ENCODE measurements at places on chromosomes 2 and 18. TPM values are rescaled to one million over a fixed set of nuclear protein-coding genes. Genes with fewer than 3 reads are reported as not detected.

SH3RF3 gene
- total RNA-seq: 16.6 TPM

CASP10 gene
- 47.0 TPM for total RNA-seq

FIGN gene
- 8.2 TPM for total RNA-seq

DSC1 gene
- total RNA-seq: not detected

ACOXL gene
- total RNA-seq: 0.12 TPM

LGALSL gene
- total RNA-seq: 15.9 TPM

PLGLB1 gene
- total RNA-seq: 8.0 TPM

SH3BP4 gene
- 48.1 TPM for total RNA-seq

CCDC178 gene
- 10.6 TPM for total RNA-seq

BCL11A gene
- total RNA-seq: 1.4 TPM

SLC5A7 gene
- not detected for total RNA-seq

GRCh38 chr2:83585250-83585649, 873.8 kb downstream of the SUCLG1 start:
- DNase-seq: no peak

- DNase-seq: no peak
Measured at GRCh38 chr2:102520009-102520408, 47.0 kb downstream of the SLC9A4 start.

- no peak for DNase-seq
Measured at GRCh38 chr2:222698276-222698675, 26.8 kb downstream of the MOGAT1 start.

GRCh38 chr2:236584521-236585384, 15.1 kb downstream of the ACKR3 start:
- no peak for DNase-seq

GRCh38 chr2:144183727-144184126, 336.2 kb downstream of the ZEB2 start:
- DNase-seq: no peak

DNA sequence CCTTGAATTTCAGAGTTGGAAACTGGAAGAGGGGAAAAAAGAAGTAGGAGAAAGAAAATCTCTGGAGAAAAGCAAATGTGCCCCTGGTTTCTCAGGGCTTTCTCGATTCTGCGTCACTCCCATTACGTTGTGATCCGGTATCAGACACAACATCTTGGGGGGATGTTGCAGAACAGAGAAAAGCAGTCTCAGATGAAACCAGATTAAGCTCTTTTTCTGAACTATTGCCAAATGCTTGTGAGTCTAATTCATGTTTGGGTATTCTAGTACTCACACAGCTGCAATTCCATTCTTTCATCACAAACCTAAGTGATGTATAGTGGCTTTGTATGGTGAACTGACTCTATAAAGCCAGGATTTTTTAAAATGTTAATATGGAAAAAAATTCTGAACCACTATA, 233.2 kb downstream of the TCF4 start:
- DNase-seq: no peak

GRCh38 chr2:159904959-159905305, 106.9 kb upstream of the CD302 start:
- DNase-seq: no peak

DNA sequence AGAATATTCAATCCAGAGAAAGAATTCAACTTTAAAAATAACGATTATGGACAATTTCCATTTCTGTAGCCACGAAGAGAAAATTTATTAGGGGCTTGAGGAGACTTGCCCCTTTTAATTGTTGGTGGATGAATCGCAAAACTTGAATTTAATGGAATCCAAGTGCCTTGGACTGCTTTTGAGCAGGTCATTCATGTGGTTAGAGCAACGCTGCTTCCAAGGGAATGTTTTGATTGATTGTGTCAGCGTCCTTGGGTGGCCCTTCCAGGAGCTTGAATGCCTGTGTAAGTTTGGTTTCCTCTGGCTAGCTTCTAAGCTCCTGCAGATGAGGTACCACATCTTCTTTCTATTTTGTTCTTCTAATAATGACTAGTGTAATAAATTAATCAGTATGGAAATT, 213.4 kb downstream of the LTBP1 start:
- DNase-seq: no peak

DNA sequence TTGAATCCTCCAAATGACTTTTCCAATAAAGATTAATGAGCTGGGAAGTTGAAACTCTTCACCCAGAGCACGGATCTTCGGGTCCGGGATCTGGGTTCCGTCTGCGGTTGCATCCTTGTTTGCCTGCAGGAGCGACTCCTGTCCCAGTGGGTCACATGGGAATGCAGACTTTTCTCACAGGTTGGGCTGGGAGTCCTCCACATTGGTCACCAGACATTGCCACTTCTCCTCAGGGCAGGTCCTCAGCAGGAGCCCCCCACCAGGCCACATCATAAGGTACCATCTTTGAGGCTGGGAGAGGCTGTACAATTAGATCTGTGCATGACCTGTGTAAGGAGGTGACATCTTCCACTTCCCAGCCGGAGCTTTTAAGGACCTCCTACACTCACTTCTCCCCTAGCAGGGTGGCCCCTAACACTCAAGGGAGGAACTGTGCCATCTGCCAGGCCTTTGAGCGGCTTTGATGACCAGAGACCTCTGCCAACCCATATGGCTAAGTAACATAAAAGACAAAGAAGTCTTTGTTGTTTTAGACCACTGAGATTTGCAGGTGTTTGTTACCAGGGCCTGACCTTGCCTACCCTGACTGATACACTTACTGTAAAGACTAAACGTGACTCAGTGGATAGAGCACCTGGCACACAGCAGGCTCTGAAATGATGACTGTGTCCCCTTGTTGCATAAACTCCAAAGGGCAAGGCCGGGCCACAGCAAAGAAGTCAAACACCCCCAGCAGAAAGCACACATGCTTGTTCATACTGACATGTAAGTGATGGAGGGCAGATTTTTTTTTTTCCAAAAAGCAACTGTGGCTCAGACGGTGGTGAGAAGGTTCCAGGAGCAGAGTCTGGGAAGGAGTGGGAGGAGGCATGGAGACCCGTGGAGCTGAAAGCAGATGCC, 7.9 kb upstream of the TEX51 start:
- DNase-seq: no peak

- DNase-seq: no peak
Measured at GRCh38 chr2:188092734-188093133, 198.9 kb upstream of the GULP1 start.

DNA sequence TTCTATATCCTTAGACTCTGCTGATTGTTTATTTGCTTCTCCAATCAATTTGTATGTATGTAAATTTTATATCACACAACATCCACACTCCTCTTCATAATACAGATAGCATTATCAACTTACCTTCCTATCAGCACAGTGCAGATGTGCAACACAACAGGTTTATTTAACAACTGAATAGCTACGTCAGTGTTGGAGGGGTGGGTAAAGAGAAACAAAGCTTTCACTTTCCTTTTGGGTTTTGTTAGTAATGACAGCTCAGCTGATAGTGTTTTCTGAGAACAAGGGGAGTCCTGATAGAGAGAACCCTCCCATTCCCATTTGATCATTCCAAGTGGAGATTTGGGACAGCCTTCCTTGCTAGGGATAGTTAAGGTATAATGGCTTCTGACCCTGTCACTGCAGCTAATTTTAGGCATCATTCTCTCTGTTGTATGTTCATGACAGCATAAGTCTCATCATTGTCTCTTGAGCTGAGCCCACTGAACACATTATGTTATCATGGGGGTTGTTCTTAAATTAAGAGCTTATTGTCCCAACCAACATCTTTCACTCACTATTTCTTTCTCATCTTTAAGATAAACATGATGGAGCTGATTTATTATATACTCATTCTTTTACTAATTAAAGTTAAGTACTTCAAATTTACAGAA, 227.7 kb downstream of the GPD2 start:
- DNase-seq: no peak

- DNase-seq: no peak
Measured at GRCh38 chr2:30778611-30779010, 28.6 kb downstream of the CAPN13 start.

- no peak for DNase-seq
Measured at GRCh38 chr18:10094655-10095054, 180.8 kb downstream of the VAPA start.

- no peak for DNase-seq
Measured at GRCh38 chr2:199163613-199164458, 293.9 kb downstream of the SATB2 start.

GRCh38 chr2:111209045-111209514, 88.4 kb downstream of the BCL2L11 start:
- no peak for DNase-seq

- DNase-seq: no peak
Measured at GRCh38 chr2:157261199-157261782, 3.8 kb downstream of the GALNT5 start.

GRCh38 chr2:239657992-239658391, 257.2 kb upstream of the HDAC4 start:
- DNase-seq: no peak

- no peak for DNase-seq
Measured at GRCh38 chr2:188279093-188279445, 12.6 kb upstream of the GULP1 start.

DNA sequence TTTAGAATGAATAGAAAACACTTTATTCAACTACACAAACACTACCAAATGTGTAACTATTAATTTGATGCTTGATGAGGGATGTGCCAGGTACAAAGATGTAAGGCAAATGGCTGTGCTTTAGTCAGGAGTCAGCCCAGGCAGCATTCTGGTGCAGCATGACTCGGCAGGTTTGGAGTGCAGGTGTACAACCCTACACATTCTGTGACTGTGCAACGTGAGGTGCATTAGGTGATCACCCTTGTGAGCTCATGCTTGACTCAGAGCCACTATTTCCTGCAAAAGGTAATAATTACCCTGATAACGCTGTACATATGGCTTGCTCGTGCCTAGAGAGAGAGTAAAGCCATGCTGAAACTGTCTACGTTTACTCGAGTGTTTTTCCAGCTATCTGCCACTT, 288.7 kb upstream of the DSEL start:
- DNase-seq: no peak

GRCh38 chr2:125654226-125654625, 1001.7 kb upstream of the GYPC start:
- no peak for DNase-seq

GRCh38 chr2:110735366-110735765, 3.0 kb downstream of the ACOXL start:
- DNase-seq: no peak

GRCh38 chr2:63598981-63599380, 10.2 kb downstream of the MDH1 start:
- no peak for DNase-seq

DNA sequence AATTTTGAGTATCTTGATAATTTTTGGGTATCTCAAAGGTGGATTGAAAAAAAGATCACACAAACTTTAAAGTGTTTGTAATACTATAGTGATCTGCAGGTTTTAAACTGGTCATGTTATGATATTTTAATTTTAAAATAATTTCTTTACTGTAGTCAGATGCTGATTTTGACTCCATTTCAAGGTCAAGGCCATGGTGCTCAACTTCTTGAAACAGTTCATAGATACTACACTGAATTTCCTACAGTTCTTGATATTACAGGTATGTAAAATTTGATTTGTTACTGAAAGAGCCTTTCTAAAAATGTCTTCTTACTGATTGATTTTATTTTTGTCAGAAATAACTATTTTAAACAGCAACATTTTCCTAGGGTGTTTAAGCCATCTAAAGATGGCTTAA, 33.1 kb upstream of the METAP1D start:
- no peak for DNase-seq

GRCh38 chr2:198417836-198418235, 613.4 kb downstream of the PLCL1 start:
- no peak for DNase-seq

GRCh38 chr2:29405266-29405665, 290.1 kb downstream of the CLIP4 start:
- no peak for DNase-seq

DNA sequence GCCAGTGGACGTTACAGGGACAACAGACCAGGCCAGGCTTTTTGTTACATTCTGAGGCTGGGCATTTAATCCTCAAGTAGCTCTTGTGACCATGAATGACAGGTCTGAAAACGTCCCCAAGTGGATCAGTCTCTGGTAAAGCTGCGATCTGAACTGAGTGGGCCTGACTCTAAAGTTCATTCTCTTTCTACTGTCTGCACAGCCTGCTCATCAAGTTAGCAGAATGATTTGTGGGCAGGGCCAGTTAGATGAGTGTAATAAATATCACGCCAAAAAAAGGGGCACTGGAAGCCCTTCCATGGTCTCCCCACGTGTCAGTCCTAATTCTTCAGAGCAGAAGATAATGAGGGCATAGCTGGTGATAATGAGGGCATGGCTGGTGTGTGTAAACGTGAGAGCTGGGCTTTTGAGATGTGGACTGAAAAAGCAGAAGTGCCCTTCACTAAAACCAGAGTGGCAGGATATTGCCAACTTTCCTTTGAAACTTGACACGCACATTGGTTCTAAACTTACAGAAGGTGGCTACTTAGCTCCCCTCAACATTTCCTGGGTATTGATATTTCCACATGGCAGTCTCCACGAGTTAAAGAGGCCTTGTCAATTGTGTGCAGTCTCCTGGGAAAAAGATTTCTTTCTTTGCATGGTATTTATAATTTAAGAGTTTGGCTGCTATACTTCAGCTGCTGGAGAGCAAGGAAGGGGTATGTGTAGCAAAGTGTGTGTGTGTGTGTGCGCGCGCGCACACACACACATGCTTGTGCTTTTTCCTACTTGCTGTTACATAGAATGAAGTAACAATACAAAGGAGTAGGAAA, 72.7 kb upstream of the LYPD6B start:
- no peak for DNase-seq

- no peak for DNase-seq
Measured at GRCh38 chr18:61400016-61400635, 66.9 kb downstream of the CDH20 start.

DNA sequence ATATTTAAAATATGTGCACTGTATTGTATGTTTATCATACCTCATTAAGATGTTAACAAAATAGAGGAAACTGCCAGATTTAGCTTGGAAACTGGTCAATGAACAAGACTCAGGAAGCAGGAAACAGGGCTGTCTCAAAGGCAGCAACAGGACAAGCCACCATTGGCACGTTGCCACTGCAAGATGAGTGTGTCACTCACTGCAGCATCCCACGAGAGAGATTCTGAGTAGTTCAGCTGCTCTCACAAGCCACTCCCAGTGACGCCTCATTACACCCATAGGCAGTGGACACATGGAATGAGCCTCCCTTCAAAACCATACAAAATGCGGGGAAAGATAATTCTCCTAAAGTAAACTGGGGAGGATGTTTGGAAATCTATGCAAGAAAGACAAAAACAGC, 181.9 kb upstream of the DLGAP1 start:
- DNase-seq: no peak

- no peak for DNase-seq
Measured at GRCh38 chr2:48943436-48943835, 187.9 kb upstream of the LHCGR start.

- DNase-seq: no peak
Measured at GRCh38 chr2:86054535-86055082, 51.1 kb downstream of the POLR1A start.

DNA sequence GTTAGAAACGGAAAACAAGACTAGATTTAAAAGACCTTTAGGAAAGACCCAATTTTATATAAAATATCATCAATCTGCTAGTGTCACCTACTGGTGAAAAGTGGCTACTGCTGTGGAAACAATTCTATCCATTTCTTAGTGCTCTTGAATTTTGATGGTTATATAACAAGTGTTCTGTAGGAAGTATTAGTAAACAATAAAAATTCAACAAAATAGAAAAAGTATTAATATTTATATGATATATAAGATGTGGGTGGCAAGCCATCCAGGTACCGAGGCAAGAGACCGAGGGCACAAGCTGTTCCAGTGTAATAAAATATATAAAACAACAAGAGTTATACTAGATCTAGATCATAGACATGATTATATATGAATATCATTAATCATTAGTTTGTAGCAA, 6.2 kb upstream of the TMEM87B start:
- DNase-seq: no peak

- DNase-seq: no peak
Measured at GRCh38 chr2:88187927-88188326, 17.8 kb downstream of the THNSL2 start.

Measured in omental fat pad (tissue), 4 donors.